Endothelial cell of umbilical vein (primary cell): ENCODE measurements at places on chromosomes 12 and 14.
A peak's percentile ranks its signal among the peaks of the same experiment; 100 is the strongest.

DNA sequence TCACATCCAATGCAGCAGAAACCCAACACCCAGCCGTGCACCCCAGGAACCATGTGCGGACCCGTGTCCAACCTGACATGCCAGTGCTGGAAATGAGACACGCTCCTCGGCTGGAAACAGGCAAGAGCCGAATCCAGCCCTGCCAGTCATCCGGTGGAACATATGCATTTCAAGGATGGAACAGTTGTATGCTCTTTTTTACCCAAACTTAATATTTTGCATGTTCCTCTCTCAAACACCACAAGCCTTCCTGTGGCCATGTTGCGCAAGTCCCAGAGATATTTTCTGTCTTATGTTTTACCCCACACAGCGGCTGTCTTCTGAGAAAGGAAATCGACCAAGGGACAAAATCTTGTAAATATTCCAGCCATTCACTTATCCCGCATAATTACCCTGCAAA, 196.9 kb downstream of the BCL11B start:
- DNase-seq, result no peak

GRCh38 chr12:22624548-22624869, 462 bp upstream of the ETNK1 start:
- no peak for DNase-seq

- DNase-seq, result no peak
Measured at GRCh38 chr12:42442888-42443287, 116.9 kb downstream of the PPHLN1 start.

DNA sequence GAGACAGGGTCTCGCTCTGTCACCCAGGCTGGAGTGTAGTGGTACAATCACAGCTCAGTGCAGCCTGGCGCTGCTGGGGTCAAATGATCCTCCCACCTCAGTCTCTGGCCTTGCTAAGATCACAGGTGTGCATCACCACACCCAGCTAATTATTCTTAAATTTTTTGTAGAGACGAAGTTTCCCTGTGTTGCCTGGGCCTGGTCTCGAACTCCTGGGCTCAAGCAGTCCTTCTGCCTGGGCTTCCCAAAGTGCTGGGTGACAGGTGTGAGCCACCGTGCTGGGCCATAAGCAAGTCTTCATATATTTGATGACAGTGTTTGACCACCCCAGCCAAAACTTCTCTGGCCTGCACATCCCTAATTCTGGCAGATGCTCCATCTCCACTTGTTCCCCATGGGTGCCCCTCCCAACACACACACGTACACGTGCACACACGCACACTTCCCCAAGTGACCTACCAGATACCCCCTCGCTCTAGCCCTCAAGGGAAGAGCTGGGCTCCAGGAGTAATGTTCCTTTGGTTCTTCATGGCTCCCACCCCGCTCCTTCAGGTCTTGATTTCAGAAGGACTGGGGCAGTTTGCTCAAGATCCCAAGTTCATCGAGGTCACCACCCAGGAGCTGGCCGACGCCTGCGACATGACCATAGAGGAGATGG, 104.3 kb upstream of the FKBP4 start:
- DNase-seq, result no peak

DNA sequence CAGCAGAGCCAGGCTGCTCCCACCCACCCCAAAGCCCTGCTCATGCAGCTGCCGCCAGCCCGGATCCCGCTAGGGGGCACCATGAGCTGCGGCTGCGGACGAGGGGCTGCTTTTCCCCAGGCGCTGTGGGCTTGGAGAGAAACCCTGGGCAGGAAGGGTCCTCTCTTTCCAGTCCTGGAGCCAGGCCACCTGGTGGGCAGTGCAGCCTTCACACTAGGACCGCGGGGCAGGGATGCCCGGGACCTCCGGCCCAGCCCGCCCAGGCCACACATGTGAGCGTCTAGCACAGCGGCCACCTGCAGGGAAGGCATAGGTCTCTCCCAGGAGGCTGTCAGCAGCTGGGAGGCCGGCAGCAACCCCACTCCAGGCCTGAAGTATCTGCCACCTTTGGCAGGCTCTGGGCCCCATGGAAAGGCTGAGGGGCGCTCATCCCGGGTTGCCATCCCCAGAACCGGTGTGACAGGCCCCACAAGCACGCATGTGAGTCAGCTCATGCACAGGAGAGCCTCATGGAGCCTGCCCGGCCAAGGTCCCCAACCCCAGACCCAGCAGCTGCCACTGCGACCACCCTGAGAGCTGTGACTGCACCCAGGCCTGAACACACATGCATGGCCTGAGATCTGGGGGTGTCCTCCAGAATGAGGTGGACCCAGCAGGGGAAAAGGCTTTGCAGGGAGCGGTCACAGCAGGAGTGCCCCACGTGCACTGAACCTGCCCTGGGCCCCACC, 280.0 kb upstream of the RTL1 start:
- peak; percentile 9 for DNase-seq

- DNase-seq, result no peak
Measured at GRCh38 chr12:84624601-84625000, 288.0 kb downstream of the SLC6A15 start.

DNA sequence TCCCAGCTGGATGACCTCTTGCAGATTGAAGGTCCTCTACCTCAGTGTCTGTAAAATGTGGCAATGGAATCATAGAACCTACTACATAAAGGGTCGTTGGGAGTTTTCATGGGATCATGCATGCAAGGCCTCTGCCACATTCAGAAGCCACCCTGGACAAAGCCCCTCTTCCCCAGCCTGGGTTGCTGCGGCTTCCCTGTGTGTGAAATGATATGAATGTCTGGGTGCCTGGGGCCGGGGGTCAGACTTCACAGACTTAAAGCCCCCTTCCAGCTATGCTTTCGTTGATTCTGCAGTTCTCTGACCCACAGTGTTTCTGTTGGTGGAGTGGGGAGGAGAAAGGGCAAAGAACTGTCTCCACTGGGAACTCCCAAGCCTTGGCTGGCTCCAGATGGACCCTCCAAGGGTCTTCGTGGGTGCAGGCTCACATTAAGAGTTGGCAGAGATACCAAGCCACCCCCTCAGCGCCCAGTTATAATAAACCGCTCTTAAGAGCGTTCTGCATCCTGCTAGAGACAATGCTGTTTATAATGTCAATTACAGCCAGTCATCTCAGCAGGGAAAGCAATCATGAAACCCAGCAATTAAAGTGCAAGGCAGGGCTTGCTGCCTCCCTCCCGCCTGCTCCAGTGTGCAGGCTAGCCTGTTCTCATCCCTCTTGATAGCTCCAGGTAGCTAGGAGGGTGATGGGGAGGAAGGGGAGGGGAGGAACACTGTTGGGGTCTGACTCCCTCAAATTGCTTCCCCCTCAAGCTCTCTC, 210.9 kb upstream of the FKBP4 start:
- no peak for DNase-seq
